Activated T-helper 1 cell treated with anti-CD3 and anti-CD28 coated beads, Interleukin-2, amount 50 U/mL, for 16 hours (primary cell): ENCODE measurements at places on chromosomes 7 and 10.

GRCh38 chr7:1214516-1214915 is 18.2 kb upstream of the UNCX start:
- DNase-seq, result no peak

DNA sequence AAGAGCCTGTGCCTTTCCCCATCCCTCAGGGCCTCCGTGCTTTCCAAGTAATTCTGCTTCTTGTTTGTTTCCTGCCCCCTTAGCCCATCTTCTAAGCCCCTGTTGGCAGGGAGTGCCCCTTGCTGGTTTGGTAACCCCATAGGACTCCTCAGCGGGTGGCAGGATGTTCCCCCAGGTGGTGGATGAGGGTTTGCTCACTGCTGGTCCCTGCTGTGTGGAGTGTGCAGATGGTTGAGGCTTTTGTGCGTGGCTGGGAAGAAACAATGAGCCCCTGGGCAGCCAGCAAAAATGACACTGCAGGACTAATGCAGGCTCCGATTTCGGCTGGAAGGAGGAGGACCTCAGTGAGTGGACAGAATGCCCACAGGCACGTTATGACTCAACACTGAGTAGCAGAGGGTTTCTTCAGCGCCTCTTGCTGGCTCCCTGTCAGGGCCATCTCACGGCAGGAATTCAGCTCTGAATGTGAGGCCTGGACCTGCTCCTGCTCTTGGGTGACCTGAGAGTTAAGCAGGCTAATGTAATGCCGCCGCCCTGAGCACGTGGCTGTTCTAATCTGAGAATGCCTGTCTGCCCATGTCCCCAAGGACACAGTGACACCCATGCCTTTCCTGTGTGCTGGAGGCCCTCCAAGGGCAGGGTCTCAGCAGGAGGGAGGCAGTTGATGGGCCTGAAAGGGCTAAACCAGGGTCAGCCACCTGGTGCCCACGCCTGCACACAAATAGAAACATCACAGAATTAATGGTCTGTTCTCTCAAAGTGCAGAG is 16.6 kb downstream of the BAG3 start:
- DNase-seq, result no peak

DNA sequence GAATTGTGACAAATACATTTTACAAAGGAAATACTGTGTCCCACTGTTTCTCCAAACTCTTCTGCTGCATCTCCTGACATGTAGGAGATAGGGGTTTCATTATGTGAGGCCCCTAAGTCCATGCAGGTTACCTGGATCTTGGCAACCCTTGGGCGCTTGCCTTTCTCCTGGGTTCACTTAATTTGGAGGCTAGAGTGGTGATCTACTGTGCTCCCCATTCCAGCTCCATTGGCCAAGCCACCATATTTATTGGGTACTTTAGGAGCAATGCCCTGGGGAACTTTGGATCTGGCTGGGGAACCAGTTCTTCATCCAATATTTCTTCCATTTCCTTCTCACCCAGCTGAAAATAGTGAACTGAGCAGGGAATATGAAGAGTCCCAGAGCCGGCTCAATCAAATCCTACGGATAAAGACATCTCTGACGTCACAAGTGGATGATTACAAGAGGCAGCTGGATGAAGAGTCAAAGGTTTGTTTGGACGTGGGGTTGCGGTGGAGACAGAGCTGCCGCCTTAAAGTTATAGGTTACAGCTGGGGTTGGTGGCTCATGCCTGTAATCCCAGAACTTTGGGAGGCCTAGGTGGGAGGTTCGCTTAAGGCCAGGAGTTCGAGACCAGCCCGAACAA is 18.5 kb downstream of the MYH16 start:
- no peak for DNase-seq

GRCh38 chr7:2870471-2870931 is 26.4 kb upstream of the GNA12 start:
- DNase-seq, result no peak

DNA sequence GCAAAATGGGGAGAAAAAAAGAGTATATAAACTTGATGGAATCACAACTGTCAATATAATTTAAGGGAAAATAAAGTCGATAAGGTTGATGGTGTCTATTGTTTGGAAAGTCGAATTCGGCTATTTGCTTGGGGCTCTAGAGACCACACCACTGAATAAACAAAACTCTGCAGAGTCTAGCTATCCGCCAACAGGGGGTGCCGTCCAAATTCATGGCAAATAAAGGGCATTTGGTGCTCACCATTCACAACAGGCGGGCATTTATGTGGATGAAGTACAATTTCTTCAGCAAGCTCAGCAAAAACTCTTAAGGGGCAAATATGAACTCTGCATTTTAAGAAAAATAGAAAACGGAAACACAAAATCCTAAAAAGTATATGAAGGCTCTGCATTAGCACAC is 23.3 kb downstream of the CD36 start:
- no peak for DNase-seq

- no peak for DNase-seq
These were observed 112.4 kb upstream of the ADO start for GRCh38 chr10:62692085-62692484.

GRCh38 chr7:88647825-88648224 is 111.7 kb upstream of the ZNF804B start:
- no peak for DNase-seq

GRCh38 chr7:14073988-14074387 is 84.5 kb upstream of the ETV1 start:
- DNase-seq, result no peak

DNA sequence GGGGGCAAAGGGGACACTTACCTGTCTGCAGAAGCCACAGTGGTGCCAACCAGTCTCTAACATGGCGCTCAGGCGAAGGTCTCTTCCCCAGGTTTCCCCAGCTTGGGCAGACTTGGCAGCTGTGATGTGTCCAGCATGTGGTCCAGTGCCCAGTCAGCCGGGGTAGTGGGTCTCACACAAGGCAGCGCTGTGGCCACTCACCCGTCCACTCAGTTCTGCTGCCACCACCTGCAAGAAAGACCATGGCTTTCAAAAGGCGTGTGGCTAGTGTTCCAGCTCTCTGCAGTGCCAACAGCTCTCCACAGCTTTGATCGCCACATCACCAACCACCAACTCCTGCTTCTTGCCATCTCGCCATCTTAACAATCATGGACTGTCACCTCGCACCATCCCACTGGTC is 259.6 kb downstream of the USP6NL start:
- DNase-seq, result no peak

DNA sequence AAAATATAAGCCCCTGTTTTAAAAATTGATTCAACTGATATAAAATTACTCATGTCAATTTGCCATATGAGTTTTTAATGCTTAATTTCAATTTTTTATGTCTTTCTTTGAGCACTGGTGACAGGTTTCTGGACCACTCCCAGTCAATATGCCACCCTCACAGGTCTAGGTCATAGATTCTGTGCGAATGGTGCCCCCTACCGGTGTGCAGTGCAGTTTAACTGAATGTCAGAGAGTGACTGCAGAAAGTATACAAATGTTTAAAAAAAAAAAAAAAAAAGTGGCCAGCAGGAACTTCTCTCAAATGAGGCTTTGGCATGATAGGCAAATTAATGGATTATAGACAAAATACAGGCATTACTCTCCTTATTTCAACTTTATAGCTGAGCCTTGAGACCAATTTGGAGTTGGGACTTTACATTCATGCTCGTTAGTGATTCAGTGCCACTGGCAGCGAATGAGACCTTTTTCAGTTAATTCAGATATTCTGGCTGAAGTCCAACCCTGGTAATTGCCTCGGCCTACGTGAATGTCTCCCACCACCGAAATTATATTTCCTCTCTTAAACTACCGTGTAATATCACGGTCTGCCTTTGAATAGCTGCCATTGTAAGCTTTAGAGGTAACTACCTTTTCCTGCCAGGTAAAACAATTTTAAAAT is 427.6 kb downstream of the PHTF2 start:
- no peak for DNase-seq

DNA sequence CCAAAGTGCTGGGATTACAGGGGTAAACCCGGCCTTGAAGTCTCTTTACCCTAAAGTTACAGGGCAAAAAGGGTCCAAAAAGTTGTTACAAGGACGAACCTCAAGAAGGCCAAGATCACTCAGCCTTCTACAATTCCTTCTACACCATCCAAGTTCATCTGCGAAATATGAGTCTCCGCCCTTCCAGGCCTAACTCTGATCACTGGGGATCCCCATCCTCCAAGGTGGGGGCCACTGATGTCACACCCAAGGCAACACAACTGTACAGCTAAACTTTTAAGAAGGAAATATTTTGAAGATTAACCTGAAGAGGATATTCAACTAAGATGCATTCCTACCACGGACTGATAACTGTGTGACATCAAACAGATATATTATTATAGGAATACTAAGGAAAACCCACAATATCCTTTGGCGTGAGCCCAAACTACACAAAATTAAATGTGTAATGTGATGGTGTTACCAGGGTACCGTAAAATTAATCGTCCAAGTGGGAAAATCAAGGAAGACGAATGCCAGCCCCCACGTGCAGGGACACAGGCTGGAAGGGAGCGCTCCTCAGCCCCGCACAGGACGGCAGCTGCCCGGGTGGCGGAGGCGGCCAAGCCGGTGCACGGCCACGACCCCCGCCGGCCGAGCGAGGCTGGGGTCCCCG is 1.0 kb downstream of the PAXIP1 start:
- DNase-seq, result no peak

DNA sequence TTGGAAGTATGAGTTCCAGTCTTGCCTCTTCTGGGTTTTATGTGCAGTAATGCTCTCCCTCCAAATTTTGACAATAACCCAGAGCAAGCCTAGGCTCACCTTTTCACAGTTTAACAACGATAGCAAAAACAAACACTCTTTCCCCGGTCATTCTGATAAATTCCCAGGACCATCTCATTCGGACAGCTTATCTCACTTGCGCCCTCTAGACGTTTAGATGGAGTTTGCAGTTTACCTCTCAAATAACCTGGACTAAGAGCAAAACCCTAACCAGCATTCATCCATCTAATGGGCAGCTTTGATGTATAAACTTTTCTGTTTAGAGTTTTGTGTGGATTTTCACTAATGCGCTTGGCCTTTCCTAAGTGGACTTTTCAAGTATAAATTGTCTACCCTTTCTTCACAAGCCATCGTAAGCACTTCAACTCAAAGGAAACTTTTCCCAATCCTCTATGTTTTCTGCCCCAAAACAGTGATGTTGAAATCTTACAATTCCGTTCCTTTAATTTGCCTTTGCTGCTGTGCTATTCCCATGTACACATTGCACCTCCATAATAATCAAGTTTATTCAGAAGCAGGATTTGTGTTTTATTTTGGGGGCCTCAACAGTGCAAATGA is 114.9 kb downstream of the HDAC9 start:
- no peak for DNase-seq

GRCh38 chr10:98555021-98555619 is 108.4 kb upstream of the HPS1 start:
- DNase-seq, result no peak

- no peak for DNase-seq
These were observed 65.7 kb downstream of the AP3M1 start for GRCh38 chr10:74084955-74085354.

DNA sequence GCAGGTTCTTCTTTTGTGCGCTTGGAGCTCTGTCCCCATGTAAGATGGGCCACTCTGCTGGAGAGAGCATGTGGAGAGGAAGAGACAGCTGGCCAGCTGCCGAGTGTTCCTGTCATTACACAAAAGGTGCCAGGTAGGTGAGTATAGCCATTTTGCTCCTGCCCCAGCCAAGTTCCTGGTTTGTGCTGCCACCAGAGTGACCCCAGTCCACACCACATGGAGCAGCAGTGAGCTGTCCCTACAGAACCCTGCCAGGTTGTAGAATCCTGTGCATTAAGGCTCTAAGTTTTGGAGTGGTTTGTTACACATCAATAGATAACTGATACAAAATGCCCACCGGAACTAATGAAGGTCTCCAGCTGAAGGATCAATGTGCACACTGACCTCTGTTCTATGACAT is 84.6 kb upstream of the GHITM start:
- DNase-seq, result no peak

DNA sequence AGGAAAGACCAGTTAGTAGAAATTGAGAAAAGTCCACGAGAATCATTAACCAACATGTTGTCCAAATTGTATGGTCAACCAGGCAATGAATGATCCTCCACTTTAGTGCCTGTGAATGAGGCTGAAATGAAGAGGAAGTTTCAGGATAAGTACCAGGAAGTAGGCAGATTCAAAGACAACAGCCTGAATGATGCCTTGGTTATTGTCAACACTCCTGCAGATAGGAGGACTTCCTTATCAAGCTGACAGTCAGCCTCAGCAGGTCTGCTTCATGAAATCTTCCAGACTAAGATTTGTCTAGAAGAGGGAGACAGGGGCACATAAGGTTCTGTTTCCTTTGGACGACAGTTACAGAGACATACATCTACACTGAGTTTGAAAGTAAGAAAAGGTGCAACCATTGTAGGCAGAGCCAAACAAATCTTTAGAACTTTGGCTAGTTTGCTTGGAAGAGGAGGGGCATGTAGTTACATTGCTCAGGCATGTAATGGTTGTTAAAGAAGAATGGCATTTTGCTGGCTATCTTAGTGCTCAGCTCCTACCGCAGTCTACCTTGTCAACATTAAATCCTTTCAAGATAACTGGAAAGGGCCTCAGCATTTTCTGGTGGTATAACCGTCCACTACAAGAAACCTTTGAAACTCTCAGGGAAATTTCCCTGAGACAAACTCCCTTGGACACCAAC is 81.4 kb downstream of the ABI1 start:
- no peak for DNase-seq

DNA sequence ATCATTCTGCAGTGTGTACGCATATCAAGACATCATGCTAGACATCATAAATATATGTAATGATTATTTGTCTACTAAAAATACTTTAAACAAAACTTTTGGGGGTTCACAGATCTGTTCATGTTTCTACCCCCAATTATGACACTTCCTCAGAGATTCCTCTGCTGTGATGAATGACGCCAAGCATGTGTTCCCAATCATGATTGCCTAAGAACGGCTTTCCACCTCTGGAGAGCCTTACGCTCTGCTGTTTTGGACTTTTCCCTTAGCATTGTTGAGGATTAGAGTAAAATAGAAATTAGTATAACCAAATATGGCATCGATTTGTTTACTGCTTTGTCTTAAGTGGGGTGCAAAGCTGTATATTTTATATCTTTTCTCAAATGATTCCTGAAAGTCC is 236.3 kb upstream of the IGFBP3 start:
- no peak for DNase-seq

DNA sequence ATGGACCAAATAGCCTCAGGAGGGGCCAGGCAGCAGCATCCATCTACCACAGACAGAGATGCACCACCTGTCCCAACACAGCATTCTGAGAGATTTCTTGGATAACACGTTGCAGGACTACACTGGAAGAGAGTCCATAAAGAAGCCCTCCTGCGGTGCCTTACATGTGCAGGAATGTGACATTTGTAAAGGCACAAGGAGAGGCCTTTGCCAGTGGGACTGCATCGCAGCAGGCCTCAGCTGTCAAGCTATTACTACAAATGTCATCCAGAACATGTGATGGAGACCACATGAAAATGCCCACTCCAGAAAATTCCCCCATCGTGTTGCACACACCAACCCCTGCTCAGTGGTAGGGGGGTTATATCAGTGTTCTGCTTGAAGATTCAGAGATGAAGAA is 77.4 kb downstream of the ATXN7L1 start:
- no peak for DNase-seq

DNA sequence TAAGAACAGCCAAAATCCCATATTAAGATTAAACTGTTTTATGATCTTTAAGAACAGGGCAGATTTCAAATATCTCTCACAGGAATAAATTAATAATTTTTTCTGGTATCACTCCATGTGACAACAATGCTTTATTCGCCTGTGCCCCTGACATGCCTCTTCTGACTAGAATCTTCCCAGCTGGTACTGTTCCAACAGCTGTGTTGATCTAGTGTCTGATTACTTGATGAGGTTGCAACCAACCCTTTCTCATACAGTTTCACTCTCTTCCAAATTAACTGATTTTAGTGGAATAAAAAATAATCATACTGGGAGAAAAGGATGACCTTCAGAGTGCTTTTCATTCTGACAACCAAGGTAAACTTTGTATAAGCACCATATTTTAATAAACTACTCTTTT is 151.9 kb downstream of the CHRM2 start:
- no peak for DNase-seq
